ENCODE measurements at places on chromosomes 5 and 9.

GRCh38 chr5:91061946-91062562 lies 321.1 kb downstream of the ARRDC3 start:
- peak; percentile 28 for DNase-seq

GRCh38 chr9:82490019-82490499 lies 501.5 kb downstream of the SPATA31D1 start:
- no peak for DNase-seq

DNA sequence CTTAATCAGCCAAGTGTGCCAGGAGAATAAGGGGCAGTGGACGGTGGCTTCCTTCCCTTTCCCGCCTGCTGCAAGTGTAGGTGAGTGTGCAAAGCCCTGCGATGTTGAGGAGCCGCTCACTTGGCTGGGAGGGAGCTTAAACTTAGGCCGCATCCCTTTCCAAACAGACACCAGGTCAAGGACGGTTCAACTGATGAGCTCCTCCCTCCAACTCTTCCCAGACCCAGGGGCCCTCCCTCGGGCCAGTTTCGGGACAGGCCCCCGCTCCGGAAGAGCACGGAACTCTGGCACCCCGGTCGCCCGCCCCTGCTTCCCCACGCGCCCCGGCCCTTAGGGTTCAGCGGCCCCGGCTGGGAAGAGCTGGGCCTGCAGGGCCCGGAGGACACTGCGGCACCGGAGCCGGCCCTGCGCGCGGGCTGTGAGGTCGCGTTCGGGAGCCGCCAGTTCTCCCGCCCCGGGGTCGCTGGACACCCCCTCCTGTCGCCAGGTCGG lies 481 bp downstream of the MRPL36 start:
- DNase-seq: peak; percentile 46

DNA sequence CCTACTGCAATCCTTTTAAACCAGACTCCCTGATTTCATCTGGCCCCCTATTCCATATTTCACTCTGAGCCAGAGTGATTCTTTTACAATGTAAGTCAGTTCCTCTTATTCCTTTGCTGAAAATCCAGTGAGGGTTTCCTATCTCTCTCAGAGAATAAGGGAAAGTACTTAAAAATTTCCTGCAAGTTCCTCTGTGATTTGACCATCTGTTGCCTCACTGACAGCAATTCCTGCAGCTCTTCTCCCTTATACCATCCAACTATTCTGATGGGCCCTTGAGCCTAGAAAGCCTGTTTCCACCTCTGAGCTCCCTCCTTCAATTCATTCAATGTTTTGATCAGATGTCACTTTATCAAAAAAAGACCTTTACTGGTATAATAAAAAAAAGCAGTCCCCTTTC lies 317.1 kb upstream of the CCNH start:
- no peak for DNase-seq

DNA sequence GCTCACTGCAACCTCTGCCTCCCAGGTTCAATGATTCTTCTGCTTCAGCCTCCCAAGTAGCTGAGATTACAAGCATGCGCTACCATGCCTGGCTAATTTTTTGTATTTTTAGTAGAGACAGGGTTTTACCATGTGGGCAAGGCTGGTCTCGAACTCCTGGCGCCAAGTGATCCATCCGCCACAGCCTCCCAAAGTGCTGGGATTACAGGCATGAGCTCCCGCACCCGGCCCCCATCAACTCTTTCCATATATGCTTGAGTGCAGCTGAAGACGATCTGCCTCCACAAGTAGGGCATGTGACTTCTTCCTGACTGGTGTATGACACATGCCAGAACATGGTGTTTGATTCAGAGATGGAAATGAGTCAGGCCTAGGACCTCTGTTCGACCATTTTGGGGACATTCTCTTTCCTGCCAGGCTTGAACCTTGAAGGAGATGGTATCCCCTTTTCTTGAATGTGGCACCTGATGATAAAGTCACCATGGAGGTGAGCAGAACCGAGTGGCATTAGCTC lies 7.5 kb upstream of the CNOT6 start:
- no peak for DNase-seq

GRCh38 chr5:110899566-110900412 lies 161.0 kb downstream of the SLC25A46 start:
- DNase-seq: no peak

DNA sequence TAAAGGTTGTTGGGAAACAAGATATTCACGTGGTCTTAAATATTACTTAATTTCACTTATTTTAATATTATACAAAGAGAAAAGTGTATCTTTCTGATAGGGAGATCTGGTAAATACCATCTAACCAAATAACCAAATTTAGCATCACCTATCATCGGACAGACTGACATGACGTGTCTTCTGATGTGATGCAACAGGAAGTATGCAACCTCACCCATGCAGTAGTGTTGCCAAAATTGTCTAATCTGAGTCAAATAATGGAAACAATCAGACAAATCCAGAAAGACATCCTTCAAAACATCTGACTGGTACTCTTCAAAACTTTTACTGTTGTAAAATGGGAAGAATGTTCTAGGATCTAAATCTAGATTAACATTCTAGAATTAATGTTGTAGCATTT lies 148.0 kb downstream of the FGF1 start:
- DNase-seq: no peak

GRCh38 chr9:110605565-110605964 lies 26.0 kb upstream of the SVEP1 start:
- DNase-seq: no peak

DNA sequence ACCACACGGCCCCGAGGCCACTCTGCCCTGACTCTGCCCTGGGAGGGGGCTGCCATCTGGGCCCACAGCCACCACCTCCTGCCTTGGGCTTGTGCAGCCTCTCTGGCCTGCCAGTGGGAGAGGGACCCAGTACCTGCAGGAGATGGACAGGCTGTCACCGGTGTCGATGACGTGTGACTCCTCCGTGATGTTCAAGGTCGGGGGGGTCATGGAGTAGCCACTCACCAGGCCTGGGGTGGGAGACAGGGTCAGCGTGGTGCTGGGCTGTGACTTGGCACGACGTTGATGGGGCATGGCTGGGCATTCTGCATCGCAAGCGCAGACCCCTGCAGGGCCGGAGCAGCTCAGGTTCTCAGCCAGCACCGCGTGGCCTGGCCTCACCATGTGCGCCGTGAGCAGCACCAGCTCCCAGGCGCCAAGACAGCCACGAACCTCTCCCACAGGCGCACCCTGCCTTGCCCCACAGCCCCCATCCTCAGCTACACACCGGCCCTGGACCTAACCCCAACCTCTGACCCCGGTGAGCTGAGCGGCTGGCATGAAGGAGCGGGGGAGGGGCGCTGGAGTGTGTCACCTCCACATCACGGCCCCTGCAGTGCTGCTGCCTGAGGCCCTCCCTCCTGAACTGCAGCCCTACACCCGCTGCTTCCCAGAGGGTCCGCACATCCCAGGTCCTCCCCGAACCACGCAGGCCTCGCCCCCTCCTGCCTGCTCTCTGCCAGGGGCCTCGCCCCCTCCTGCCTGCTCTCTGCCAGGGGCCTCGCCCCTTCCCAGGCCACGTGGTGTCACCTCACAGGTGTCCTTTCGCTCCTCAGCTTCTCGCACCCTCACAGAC lies 17.6 kb downstream of the FLT4 start:
- DNase-seq: no peak

DNA sequence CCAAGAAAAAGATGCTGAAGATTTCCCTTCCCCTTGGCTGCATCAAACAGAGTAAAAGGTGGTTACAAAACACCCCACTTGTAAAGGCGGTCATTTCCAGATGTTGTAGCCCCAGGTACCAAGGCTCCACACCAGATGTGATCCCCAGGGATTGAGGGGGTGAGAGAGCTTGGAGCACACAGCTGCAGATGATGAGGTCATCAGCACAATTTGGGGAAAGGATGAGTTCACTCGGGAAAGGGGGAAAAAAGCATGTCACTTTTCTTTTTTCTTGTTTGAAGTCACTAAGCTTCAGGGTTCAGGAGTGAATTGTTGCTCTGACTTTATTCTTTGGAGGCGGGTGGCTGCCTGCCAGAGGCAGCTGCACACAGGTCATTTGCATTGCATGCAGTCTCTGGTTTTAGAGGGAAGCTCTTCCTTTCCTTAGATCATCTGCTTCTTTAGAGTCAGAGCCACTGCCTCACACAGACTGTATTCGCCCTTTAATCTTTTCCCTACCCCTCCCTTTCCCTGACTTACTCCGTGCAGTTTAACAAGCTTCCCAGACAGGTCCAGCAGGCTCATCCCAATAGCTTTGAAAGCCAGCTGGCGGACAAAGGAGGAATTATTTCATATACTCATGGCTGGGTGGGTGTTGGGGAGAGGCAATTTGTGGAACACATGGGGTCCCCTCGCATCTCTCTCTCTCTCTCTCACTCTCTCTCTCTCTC lies 409.3 kb upstream of the SLC24A2 start:
- no peak for DNase-seq

DNA sequence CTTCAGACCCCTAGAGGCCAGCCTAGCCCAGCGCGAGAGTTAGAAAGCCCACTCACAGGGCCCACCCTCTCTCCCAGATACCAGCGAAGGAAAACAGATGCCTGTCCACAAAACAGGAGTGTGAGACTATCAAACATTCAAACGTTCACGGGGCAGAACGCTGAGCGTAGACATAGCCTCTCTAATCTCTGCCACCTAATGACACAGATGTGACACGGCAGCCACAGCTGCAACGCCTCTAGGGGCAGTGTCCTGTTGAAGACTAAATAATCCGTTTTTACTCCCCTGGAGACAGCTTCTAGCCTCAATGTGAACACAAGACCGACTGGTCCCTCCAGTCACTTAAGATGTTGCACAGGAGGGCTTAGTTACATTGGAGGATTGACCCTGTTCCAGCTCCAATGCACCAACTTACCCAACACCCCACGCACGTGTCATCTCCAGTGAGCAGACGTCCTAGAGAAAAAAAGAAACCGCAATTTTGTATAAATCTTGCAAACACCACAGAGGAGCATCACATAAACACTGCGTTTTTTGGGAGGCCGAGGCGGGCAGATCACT lies 14.3 kb downstream of the DIPK1B start:
- DNase-seq: peak; percentile 72

DNA sequence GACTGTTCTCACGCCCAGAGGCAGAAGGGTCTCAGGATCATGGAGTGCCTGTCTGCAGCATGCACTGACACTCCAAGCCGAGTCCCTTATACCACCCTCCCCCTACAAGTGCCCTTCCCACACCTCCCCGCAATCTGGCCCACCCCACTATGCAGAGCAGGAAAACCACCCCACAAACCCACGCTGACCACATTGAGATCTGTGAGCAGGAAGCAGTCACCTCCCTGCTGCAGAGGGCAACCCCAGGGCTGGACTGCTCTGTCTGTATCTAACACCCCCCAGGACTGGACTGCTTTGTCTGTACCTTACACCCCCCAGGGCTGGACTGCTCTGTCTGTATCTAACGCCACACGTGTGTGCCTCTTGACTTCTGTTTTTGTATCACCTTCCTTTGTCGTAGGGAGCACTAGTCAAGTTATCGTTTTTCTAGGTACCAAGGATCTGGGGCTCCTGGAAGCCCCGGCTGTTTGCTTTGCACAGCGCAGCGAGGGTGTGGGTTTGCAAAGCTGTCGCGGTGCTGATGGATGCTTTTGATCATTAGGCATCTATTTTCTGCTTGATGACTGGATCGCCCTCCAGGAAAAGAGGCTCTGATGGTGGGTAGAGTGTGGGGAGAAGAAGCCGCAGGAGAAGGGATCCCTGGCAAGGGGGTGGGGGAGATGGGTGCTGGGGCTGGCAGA lies 21.5 kb downstream of the OLFM1 start:
- no peak for DNase-seq

DNA sequence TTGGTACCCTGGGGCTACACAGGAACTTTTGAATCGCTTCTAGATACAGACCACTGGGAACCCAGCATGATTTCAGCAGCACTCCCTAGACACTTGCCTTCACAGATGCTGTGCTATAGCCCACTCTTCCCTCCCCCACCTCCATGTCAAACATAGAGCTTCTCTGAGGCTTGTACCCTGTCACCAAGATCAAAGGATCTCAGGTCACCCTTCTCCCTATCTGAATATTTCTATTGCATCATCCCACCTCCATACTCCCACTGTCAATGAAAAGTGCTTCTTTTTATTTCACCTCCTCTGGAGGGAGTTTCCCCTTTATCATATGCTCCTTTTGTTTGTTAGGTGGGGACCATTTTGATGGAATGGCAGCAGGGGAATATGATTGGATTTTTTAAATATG lies 29.2 kb upstream of the PHF24 start:
- DNase-seq: no peak

DNA sequence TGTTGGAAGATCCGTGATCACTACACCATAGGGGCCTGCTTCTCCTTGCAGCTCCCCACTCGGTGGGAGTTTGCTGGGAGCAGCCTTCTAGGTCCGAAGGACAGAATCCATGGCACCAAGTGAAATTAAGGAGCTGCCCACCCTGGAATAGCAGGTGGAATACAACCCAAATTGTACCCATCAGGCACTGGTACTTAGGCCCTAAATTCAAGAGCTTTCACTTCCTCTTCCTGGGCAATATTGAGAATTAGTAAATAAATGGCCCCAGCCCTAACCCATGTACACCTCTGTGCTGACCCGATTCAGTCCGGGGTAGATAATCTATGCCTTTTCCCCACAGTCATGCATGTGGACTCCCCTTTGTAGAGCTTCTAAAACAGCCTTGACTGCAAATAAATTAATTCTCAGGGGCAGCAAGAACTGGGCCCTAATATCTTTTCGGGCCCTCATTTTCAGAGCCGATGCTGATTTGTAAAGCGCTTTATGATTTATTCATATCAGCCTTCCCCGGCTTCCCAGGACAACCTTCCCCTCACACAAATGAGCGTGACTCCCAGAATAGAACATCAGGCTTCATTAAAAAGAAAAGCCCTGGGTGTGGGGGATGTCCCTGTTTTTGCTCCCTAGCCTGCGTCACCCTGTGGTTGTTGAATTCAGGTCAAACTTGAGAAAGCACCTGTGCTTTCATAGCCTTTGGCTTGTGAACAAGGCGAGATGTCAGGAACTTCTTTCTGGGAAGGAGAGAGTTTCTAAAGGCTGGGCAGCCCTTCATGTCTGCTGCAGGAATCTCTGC lies 126.1 kb upstream of the TBC1D2 start:
- DNase-seq: no peak

DNA sequence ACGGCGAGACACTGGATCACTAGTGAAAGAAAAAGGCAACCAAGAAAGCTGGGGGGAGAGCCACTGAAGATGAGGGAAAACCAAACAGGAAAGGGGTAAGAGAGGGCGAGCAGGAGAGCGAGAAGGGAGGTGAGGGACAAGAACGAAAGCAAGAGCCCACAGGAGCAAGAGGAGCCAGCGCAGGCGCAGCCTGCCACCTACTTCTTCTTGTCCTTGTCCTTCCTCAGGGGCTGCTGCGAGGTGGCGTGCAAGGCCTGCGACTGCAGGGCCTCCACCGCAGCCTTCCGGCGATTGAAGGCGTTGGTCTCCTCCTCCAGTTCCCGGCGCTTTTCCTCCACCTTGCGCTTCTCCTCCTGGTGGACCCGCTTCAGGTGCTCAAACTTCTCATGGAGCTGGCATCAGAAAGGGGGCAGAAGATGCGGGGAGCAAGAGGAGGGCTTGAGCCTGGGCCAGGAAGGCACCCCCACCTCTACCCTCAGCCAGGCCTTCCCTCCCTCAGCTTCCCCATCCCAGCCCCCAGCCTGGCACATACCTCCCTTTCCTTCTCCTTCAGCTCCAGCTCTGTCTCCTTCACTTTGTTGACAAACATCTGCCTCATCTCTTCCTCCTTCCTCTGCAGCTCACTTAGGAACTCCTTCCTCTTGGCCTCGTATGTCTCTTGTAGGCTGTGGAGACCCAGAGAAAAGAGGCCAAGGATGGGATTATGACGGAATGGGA lies 13.5 kb downstream of the CCNI2 start:
- no peak for DNase-seq

GRCh38 chr9:91845879-91846278 lies 104.1 kb downstream of the ROR2 start:
- no peak for DNase-seq

All from KBM-7 (cell line).